CD4-positive, CD25-positive, alpha-beta regulatory T cell (primary cell): ENCODE measurements at places on chromosomes 2 and 18. TPM values are rescaled to one million over a fixed set of nuclear protein-coding genes. Genes with fewer than 3 reads are reported as not detected.

Gene TRIP12
- total RNA-seq: 216 TPM

Gene CD8B
- total RNA-seq: 0.62 TPM

DNA sequence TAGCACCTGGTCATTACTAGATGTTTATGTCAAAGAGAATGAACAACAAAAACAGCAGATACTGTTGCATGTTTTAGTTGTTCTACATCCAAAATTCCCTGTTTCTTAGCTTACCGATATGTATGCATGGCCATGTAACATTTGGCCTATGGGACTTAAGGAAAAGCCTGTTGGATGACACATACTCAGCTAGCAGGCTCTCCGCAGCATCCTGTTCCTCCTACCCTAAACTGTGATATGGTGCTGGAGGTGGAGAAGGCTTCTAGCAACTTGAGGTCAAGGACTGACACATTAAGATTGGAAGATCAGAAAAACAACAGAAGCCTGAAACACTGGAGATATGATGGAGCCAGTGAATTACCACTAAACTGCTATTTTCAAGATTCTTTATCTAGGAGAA lies 537.8 kb downstream of the LRRTM4 start:
- no peak overlapping the region for H3K4me3 ChIP-seq
- H3K36me3 ChIP-seq: no peaks in the 10 kb centered on the region
- no peak overlapping the region for H3K27ac ChIP-seq
- no peaks in the 10 kb centered on the region for H3K4me1 ChIP-seq
- no peak for DNase-seq

Gene EGR4
- 0.69 TPM for total RNA-seq

Gene CABLES1
- total RNA-seq: 5.4 TPM

GRCh38 chr2:156884216-156884615 lies 373.3 kb upstream of the GALNT5 start:
- no peak overlapping the region for H3K4me3 ChIP-seq
- no peaks in the 10 kb centered on the region for H3K36me3 ChIP-seq
- H3K27ac ChIP-seq: no peak overlapping the region

DNA sequence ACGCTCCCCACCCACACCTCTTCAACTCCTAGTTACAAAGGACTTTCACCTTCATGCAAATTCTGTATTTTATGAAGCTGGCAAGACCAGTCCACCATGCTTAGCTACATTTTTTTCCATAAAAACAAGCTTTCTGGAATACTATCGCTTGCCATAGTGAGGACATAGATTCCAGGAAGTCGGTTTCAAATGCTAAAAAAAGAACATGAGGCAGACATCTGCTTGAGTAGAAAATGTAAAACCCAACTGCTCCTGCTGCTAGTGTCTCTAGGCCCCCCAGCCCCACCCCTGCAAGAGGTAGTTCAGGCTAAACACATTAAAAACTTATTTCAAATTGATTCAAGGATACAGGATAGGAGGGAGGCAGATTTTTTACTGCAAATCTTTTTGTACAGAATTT lies 148.9 kb downstream of the SMAD2 start:
- H3K4me3 ChIP-seq: no peak overlapping the region
- DNase-seq: no peak

DNA sequence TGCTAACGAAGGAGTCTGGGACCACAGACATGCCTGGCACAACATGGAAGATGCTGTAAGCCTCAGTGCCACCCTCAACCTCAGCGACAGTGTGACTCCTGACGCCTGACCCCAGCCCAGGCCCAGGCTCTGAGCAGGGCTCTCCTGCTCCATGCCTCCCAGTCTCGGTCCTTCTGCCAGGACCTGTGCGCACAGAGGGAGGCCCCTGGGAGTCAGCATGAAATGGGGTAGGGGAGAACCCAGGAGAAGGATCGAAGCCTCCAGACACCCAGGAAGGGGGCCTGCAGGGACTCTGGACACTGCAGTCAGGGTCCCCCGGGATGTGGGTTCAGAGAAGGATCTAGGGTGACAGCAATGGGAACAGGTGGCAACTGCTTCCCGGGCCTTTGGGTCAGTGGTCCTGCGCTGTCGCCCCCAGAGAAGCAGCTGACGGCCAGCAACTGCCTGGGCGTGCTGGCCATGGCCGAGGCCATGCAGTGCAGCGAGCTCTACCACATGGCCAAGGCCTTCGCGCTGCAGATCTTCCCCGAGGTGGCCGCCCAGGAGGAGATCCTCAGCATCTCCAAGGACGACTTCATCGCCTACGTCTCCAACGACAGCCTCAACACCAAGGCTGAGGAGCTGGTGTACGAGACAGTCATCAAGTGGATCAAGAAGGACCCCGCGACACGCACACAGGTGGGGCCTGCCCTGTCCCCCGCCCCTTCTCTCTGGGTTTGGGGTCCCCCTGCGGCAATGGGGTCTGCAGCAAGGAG lies 233.9 kb downstream of the ATAD2B start:
- DNase-seq: no peak
- no peaks in the 10 kb centered on the region for H3K36me3 ChIP-seq
- H3K4me3 ChIP-seq: no peak overlapping the region
